ENCODE measurements at places on chromosomes 1 and 21.

GRCh38 chr1:185401019-185401418 is 84.0 kb upstream of the IVNS1ABP start:
- ATAC-seq: no peak

- no peak for ATAC-seq
Observed at GRCh38 chr1:154346276-154346917, 21.1 kb downstream of the ATP8B2 start.

GRCh38 chr1:206573319-206573718 is 38.9 kb downstream of the EIF2D start:
- no peak for ATAC-seq

- ATAC-seq: no peak
Observed at GRCh38 chr1:89692601-89693521, 59.9 kb downstream of the LRRC8C start.

DNA sequence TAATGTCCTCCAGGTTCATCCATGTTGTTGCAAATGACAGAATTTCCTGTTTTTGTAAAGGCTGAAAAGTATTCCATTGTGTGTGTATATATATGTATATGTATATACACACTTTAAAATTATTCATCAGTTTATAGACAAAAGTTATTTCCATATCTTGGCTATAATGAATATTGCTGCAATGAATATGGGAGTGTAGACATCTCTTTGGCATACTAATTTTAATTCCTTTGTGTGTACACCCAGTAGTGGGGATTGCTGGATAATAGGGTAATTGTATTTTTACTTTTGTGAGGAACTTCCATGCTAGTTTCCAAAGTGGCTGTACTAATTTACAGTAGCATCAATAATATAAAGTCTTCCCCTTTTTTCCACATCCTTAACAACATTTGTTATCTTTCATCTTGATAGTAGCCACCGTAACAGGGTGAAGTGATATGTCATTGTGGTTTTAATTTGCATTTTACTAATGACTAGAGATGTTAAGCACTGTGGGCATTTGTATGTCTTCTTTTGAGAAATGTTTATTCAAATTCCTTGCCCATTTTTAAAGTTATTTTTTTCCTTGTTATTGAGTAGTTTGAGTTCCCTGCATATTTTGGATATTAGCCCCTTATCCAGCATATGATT is 243.0 kb downstream of the PDE4B start:
- no peak for ATAC-seq

DNA sequence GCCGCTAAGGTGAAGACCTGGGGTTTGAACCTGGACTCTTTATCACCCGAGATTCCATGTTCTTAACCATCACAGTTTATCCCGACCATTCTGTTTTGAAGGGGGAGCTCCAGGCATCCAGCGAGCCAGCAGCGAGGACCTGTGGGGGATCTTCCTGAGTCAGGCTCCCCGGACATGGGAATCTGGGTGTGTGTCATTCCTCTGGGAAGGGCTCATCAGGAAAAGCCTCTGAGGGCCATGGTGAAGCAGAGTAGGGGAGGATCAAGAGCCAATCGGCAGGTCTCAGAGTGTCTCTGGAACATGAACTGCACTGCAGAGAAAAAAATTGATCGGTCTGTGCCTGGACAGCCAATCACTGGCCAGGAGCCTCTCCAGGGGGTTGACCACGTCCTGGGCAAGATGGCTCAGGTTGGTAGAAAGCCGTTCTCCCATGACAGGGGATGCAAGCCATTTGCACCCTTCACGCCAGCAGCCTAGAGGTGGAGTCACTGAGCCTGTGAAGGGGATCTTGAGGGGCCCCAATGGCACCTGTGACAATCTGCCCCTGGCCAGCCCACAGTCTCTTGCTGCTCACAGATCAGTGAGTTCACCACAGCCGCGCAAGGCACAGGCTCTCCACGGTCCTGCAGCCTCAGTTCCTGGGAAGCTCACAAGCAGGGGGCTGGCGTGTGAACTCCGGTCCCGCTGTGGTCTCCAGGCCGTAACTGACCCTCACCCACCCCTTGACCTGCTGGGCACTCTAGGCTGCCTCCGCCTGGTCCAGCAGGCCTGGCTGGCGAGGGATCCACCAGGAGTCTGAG is 20.4 kb upstream of the ACTRT2 start:
- ATAC-seq: no peak

DNA sequence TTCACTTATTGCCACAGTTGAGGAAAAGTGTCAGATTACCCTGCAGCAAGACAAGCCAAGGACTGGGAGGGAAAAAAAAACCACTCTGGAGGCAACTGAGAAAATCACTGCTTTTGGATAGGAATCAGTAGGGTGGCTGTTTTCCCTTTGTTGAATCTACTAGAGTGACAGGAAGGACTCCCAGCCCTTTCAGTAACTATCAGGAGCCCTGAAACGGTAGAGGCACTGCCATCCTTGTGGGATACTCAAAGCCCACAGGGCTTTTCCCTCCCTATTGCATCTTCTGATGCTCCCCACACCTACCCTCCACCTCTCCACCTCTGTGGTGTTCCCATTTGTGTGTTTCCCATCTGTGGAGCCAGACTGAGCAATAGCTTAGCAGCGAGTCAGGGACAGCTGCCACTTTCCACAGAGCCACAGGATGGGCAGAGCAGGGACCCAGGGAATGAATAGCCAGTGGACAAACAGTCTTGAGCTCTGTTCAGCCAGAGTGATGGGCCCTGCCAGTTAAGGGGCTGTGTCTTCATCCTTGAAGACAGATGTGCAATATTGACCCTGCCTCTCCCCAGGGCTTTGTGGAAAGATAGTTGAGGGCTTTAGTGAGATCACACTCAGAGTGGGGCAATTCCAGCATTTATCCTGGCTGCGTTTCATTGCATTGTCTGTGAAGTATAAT is 13.9 kb downstream of the UBIAD1 start:
- ATAC-seq: no peak

GRCh38 chr21:28953247-28953646 is 39.4 kb downstream of the LTN1 start:
- no peak for ATAC-seq
